ENCODE measurements at places on chromosomes 4 and X.
A peak's percentile ranks its signal among the peaks of the same experiment; 100 is the strongest.

DNA sequence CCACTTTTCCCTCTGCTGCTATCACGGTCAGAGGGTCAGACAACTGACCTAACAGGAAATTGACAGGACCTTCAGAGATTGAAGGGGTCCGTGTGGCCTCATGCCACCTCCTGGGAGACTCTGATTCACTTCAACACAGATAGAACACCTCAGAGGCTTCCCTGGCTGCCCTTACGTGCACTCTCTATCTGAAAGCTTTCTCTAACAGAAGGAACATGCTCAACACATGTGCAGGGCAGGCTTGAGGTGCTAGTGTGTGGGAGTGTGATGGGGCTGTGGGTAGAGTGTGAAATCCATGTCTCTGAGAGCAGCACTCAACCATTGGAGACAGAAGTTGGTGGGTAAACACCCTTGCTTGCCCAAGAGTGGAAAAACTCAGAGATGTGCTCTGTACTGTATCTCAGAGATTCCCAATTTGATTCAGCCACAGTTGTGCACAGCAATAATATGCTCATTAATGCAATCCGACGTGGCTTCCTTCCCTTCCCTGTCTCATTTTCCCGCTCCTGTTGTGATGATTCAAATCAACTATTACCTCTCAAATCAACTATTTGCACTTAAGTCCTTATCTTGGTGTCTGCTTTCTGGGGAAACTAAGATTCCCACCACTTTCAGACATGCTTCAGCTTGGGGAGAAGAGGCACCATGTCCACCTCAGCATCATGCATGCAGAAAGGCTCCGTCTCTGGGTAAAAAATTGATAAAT, 62.0 kb upstream of the MAGEB2 start:
- DNase-seq: no peak

DNA sequence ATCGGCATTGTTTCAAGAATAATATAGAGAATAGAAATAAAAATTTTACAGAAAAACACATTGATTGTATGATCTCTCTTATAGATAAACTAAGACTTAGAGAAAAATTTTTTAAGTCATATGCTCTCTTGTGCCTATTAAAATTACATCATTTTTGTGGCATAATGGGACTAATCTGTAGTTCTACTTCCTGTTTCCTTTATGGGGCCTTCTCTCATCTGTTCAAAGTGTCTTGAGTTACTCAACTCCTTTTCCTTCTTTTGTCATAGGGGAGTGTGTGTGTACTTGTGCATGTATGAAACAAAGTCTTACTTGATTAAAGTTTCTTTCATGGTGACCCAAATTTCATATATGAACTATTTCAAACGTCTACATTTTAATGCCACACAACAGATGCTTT, 1448.9 kb upstream of the TENM3 start:
- DNase-seq: no peak

DNA sequence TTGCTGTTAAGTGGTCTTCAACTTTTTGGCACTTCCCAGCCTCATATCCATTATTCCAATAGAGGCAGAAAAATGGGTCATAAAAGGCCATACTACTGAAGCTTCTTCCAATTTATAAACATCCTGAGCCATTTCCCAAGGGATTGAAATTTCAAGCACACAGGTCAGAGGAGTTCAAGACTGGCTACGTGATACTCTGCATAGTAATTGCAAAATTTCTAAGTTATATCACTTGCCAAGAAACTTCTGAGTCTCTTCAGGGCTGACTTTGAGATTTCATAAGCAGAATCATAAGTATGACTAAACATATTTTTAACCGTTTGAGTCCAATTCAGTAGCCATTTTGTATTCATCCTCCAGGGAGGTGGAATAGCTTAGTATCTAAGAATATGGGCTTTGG, 75.6 kb upstream of the RXFP1 start:
- peak; percentile 44 for DNase-seq

DNA sequence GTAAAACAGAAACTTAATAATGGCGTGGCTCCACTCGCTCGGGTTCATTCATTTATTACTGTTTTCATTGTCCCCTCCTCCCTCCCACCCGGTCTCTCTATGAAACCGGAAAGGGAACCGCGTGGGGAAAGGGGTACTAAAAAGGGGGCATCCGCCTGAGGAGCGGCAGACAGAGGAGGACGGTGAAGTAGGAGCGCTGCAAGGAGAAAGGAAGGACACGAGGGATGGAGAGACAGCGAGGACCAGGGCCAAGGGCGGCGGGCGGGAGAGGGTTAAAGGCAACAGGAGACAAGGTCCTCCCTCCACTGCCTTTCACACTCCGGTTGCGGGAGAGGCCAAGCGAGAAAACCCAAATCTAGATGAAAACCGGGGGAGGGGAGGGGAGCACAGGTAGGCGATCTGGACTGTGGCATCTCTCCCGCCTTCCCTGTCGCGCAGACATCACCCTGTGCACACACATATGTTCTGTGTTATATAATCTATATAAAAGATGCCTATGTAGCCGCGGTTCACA, 829 bp downstream of the ELOVL6 start:
- DNase-seq: peak; percentile 22

GRCh38 chrX:85996555-85996954, 50.8 kb downstream of the CHM start:
- no peak for DNase-seq

DNA sequence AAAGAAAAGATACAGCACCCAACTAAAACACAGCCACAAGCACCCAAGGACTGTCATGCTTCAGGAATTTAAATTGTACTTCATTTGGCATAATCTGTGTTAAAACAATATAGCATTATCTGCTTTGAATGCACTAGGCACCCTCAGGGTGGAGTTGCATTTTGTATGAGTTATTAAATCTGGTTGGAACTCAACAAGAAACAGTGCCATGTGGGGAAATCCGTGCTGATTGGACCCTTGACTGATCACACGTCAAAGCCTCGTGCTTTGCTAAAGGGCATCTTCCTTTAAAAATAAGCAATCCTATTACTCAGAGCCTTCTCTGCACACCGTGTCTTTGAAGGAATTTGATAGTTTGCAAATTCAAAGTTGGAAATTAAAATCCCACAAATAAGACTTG, 35.4 kb downstream of the IGFBP7 start:
- DNase-seq: no peak

DNA sequence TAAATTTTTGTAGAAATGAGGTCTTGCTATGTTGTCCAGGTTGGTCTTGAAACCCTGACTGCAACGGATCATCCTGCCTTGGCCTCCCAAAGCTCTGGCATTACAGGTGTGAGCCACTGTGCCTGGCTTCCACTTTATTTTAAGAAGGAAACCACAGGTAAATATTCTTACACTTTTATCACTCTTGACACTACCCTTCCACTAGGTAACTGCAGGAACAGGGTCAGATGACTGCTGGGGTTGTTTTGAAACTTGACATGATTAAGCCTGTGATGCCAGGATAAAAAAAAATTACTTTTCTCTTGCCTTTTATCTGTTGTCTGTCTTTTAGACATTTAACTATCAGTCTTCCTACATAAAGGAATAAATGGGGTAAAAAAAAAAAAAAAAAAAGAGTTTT, 43.5 kb downstream of the COQ2 start:
- no peak for DNase-seq

DNA sequence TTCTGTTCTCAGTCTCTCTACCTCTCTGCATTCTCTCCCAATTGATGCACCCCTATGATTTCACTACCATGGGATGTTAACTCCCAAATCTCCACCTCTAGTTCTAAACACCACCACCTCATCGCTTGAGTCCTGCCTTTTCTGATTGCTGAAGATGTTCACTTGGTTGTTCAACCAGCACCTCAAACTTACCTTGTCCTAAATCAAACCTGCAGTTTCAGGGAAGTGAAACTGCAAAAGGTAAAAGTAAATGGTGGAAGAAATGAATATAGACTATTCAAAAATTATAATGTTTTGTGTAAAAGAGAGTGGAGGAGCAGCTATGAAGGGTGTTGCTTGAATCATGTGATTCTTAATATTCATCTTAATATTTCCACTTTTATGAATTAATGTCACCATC, 91.0 kb downstream of the PDE5A start:
- DNase-seq: no peak

DNA sequence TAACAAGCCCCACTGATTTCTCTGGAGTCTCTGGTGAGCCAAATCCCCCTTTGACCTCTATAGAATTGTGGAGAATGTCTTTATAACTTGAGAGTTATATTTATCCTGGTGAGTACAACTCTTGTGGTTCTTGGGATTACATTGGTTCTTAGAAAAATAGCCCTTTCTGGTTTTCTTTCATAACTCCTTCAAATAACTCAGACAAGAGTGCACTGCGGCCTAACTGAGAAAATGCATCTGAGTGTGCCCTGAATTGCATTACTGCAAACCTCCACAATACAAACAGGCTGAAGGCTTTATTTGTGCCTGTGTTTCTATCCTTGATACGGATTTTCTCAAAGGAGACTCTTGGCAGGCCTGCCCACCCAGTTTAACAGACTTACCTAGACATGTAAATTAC, 2.7 kb downstream of the BEX3 start:
- DNase-seq: no peak

GRCh38 chr4:90544532-90545045, 417.4 kb downstream of the CCSER1 start:
- no peak for DNase-seq

- no peak for DNase-seq
Measured at GRCh38 chr4:113584407-113585150, 177.0 kb downstream of the CAMK2D start.

GRCh38 chrX:43589735-43590134, 66.4 kb upstream of the MAOA start:
- DNase-seq: no peak

DNA sequence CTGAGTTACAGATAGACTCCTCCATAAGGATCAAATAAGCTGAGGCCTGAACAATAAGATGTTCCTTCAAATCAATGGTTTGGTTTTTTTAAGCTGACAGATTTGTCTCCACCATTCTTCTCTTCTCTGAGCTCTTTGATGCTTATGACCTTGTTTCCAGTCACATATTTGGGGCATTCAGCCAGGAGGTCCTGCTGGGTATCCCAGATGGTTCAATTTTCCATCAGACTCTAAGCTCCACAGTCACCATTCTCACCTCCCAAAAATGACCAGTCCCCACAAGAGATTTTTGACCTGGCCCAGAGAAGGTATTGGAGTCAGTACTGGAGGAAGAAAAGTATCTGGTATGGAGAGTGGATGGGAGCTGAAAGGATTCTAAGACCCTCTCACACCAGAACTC, 74.6 kb upstream of the FRMPD3 start:
- DNase-seq: no peak

DNA sequence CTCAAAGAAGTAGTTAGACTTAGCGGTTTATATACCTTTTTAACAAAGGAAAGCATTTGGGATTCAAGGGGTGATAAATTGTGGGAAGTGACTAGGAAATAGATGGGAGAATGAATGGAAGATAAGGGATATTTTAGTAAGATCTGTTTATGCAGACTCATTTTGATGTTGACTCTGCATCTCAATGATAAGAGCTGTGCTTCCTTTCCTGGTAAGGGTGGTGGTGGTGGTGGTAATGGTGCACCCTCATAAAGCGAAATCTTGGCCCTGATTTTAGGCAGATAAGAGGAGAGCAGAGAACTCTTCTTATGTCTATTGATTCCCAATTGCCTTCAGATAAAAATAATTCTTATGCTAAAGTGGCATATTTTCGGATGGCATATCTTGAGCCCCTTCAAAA, 197.1 kb downstream of the SPRY1 start:
- DNase-seq: no peak

DNA sequence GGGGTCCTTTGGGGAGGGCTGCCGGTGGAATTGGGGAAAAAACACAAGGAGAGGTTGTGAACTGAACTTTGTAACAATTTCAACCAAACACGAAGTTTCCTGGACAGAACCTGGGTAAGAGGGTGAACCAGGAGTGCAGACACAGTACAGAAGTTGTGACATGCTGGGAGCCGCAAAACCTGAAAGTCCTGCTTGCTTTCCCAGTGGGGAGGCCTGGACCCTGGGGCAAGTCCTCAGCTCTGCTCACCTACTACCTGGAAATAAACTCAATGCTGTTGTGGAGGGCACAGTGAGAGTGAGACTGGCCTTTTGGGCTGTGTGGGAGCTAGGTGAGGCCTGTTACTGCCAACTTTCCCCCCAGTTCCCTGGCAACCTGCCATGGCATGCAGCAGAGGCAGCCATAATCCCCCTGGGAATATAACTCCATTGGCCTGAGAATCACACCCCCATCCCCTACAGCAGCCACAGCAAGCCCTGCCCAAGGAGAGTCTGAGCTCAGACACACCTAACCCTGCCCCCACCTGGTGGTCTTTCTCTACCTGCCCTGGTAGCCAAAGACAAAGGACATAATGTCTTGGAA, 162.8 kb downstream of the THOC2 start:
- DNase-seq: no peak

DNA sequence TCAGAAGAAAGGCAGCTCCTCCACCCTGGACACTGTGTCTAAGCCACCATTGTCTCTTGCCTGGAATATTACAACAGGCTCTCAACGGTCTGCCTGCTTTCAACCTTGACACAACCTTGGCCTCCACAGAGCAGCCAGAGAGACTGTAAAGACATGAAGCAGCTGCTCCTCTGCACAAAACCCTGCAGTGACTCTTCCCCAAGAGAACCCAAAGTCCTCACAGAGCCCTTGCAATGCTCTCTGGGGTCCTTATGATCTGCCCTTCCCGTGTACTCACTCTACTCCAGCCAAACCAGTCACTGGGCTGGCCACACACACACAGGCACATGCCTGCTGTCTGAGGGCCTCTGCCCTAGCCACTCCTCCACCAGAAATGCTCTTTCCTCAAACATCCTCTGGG, 75.9 kb upstream of the CPEB2 start:
- no peak for DNase-seq

GRCh38 chr4:8353912-8354453, 84.4 kb downstream of the HTRA3 start:
- no peak for DNase-seq

- no peak for DNase-seq
Measured at GRCh38 chrX:87873347-87873941, 355.8 kb downstream of the KLHL4 start.

- no peak for DNase-seq
Measured at GRCh38 chrX:110226931-110227330, 91.0 kb downstream of the AMMECR1 start.

GRCh38 chr4:94843216-94843615, 85.5 kb downstream of the BMPR1B start:
- no peak for DNase-seq

DNA sequence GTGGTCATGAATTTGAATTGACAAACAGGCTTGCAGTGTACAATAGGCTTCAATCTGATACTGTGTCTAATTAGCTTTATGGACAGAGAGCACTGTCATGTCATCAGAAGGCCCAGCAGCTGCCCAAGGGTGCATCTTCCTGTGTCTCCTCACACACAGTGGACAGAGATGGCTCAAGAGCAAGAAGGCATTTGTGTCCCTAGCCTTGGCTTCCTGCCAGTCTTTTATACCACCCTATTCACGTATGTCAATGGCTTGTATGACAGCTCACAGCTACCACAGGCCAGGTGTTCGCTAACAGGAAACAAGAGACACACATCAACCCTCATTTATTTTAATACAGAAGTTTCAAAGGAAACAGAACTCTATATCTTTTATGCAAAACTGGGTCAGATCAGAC, 874.0 kb upstream of the AGA start:
- no peak for DNase-seq

All from A549 (cell line).